CD4-positive, alpha-beta T cell treated with Interferon gamma for 1 hour (primary cell): ENCODE measurements at places on chromosomes 5 and 9.

- no peak for DNase-seq
These were observed 586.6 kb upstream of the TLE4 start for GRCh38 chr9:78985084-78985738.

DNA sequence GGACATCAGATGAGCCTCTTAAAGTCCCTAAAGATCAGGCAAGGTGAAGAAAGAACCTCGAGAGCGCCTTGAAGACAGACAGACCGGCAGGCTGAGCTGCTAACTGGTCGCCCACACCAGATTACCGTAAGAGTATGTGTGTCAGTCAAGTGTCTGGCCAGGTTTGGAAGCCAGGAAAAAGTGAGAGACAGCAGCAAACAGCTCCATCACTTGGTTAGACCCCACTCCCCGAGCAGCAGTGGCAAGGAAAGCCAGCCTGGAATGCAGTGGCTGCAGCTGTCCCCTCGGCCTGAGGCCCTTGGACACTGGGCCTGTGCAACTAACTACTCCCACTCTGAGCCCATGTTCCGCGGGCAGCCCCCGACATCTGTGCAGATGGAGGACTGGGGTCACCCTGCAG is 214.1 kb downstream of the DIRAS2 start:
- DNase-seq = no peak

GRCh38 chr5:150584556-150585335 is 55.7 kb upstream of the SYNPO start:
- DNase-seq = no peak

- no peak for DNase-seq
These were observed 45.8 kb downstream of the ARHGEF37 start for GRCh38 chr5:149627070-149627469.

GRCh38 chr9:2255128-2255527 is 240.0 kb downstream of the SMARCA2 start:
- no peak for DNase-seq

- no peak for DNase-seq
These were observed 15.9 kb upstream of the GPX3 start for GRCh38 chr5:151004499-151004898.

DNA sequence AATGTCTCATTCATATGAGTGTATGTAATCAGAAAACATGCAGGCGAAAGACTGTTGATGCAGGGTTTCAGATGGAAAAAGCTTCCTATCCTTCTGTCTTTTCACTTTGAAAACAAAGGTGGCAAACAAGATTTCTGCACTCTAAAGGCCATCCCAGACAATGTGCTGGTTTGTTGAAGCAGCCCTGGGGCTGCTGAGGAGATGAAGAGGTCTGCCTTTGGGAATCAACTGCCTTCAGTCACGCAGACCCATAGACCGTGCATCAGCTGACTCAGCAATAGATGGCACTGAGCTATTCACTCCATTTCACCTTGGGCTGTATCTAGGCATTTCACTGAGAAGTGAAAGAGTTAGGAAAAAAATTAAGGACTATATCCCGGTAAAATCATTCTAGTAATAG is 60.5 kb upstream of the C5orf46 start:
- DNase-seq = no peak

GRCh38 chr9:130918101-130918825 is 20.8 kb downstream of the FIBCD1 start:
- no peak for DNase-seq

- no peak for DNase-seq
These were observed 19.2 kb downstream of the SLC23A1 start for GRCh38 chr5:139363937-139364336.

DNA sequence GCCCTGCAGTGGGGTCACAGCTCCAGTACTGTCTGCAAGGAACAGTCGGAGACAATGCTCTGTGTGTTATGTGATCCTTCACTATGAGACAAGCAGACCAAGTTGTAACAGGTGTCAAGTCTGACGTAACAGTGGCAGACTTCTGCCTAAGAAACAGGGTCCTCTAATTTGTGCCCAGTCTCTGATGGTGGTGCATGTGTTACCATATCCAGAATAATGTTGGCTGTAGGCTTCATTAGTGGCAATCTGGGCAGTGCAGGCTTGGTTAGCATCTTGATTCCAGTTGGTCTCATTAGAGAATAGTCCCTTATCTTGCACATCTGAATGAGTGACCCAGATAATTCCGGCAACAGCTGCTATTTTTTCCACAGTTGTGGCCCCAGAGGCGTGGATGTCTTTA is 33.8 kb downstream of the ZNF131 start:
- no peak for DNase-seq
